ENCODE measurements at places on chromosomes 11 and 22. TPM values are rescaled to one million over a fixed set of nuclear protein-coding genes. Genes with fewer than 3 reads are reported as not detected.

- no peaks in the 10 kb centered on the region for H3K4me1 ChIP-seq
- H3K4me3 ChIP-seq = no peak overlapping the region
- H3K27ac ChIP-seq = no peak overlapping the region
- peaks cover 4% of the 10 kb centered on the region for H3K36me3 ChIP-seq
- peak; percentile 61 for DNase-seq
Measured at GRCh38 chr11:70471254-70471653, 72.9 kb downstream of the CTTN start.

The SPDYC gene
- not detected for total RNA-seq

GRCh38 chr11:72305077-72305476 is 61.1 kb upstream of the PHOX2A start:
- no peak for DNase-seq
- H3K4me1 ChIP-seq = no peaks in the 10 kb centered on the region
- H3K4me3 ChIP-seq = no peak overlapping the region
- no peak overlapping the region for H3K27ac ChIP-seq

GRCh38 chr22:46794491-46794890 is 32.0 kb downstream of the TBC1D22A start:
- peaks cover 12% of the 10 kb centered on the region for H3K4me1 ChIP-seq
- peaks cover 19% of the 10 kb centered on the region for H3K36me3 ChIP-seq

DNA sequence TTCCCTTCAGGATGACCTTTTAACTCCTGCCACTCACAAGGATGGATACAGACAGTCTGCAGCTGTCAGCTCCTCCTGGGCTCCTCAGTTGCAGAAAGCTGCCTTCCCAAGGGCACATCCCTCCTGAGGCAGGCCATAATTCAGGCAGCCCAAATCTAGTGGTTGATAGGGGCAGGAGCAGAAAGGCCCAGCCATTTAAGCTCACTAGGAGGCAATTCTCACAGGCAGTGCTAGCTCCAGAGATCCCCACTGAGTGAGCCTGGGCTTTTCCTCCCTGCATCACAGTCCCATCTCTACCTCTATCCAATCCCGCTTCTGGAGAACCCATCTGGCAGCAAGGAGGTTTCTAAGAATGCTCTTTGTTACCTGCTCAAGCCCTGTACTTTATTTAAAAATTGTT is 200.6 kb downstream of the ARHGAP42 start:
- no peaks in the 10 kb centered on the region for H3K4me1 ChIP-seq
- H3K36me3 ChIP-seq = no peaks in the 10 kb centered on the region
- H3K27ac ChIP-seq = no peak overlapping the region
- no peaks in the 10 kb centered on the region for H3K27me3 ChIP-seq
- DNase-seq = no peak

- DNase-seq = no peak
- no peak overlapping the region for H3K27ac ChIP-seq
- H3K36me3 ChIP-seq = peaks cover 6% of the 10 kb centered on the region
- H3K4me3 ChIP-seq = no peak overlapping the region
- no peaks in the 10 kb centered on the region for H3K27me3 ChIP-seq
Measured at GRCh38 chr11:76564364-76564763, 106.2 kb downstream of the LRRC32 start.

- peaks cover 30% of the 10 kb centered on the region for H3K4me1 ChIP-seq
- DNase-seq = peak; percentile 82
- no peak overlapping the region for H3K4me3 ChIP-seq
- peak overlapping the region; percentile 71 for H3K27ac ChIP-seq
- H3K27me3 ChIP-seq = no peaks in the 10 kb centered on the region
Measured at GRCh38 chr11:14373941-14374646, 15.1 kb upstream of the RRAS2 start.

DNA sequence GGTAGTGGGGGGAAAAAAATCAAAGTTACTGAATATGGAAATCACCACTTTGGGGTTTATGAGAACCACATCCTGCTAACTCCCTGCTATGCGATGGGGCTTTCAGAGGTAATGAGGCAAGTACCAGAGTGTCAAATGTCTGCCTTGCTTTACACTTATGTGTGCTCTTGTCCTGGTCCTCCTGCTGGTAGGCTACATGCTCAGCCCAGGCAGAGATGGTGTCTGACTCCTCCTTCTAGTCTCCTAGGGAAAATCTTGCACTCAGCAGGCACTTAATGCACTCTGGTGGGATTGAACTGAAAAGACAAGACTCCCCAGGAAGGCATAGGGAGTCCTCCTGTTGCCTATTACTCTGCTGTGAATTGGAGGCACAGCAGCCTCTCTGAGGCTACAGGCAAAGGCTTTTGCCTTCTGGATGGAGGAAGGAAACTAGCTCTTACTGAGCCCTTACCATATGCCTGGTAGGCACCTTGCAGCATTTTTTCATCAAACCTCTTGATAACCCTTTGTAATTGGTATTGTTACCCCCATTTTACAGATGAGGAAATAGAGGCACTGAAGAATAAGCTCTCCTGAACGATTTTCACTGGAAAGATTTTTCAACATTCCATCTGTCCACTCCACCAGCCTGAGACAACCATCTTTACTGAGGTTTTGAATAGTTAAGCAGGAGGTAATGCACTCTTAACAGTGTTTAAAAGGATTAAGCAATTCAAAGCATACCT is 132.1 kb upstream of the PAX6 start:
- no peak overlapping the region for H3K27ac ChIP-seq
- H3K4me3 ChIP-seq = no peak overlapping the region
- no peaks in the 10 kb centered on the region for H3K4me1 ChIP-seq
- no peaks in the 10 kb centered on the region for H3K36me3 ChIP-seq
- DNase-seq = no peak

Data from MCF 10A (cell line).